ENCODE measurements at places on chromosomes 3 and 15.
A peak's percentile ranks its signal among the peaks of the same experiment; 100 is the strongest.

DNA sequence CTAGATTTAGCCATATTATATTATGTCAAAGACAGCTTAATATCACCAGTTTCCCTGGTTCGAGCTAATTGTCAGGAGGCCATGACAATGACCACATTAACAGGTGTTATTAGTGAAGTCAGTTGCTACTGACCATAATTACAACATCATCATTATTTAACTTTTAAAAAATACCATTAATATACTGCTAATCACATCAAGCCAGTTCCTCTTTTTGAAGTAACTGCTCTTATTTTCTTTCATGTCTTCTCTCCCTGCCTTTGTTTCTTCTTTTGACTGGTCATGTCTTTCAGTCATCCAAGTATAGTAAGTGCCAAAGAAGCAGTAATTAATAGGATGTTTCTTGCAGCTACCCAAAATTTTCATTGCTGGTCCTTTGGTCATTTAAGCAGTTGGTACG lies 61.6 kb downstream of the CMSS1 start:
- DNase-seq = no peak

DNA sequence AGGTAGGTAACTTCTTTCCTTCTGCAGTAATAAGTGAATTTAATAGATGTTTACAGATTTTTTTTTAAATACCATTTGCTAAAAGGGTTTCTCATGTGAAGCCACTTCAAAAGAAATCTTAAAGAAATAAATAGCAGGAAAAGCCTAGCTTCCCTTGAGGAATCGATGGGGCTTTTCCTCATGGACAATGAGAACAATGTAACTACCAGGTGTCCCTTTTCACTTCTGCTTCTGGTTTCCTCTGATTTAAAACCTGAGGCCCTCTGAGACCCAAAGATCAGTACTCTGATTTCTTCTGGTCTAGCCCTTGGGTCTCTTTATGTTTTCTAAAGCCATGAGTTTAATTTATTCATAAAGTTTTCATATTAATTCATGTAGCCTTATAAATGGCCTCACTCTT lies 13.1 kb upstream of the TMEM42 start:
- no peak for DNase-seq

- no peak for DNase-seq
Observed at GRCh38 chr3:73036694-73037591, 24.5 kb upstream of the EBLN2 start.

GRCh38 chr3:126944089-126944965 lies 38.6 kb upstream of the PLXNA1 start:
- DNase-seq = no peak

- DNase-seq = no peak
Observed at GRCh38 chr3:64028754-64029153, 5.5 kb upstream of the PSMD6 start.

GRCh38 chr3:58202917-58203360 lies 7.8 kb downstream of the DNASE1L3 start:
- no peak for DNase-seq

DNA sequence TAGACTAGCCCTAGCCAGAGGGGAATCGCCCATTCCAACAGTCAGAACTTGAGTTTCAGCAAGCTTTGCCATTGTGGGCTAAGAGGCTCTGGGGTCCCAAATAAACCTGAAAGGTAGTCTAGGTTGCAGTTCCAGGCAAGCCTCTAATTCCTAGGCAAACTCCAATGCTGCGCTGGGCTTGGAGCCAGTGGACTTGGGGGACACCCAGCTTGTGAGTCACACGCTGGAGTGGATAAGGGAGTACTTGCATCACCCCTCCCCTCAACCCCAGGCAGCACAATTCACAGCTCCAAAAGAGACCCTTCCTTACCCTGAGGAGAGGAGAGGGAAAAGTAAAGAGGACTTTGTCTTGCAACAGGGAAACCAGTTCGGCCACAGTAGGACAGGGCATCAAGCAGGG lies 105.2 kb upstream of the DPPA4 start:
- no peak for DNase-seq

- no peak for DNase-seq
Observed at GRCh38 chr3:108235290-108235689, 13.1 kb upstream of the IFT57 start.

DNA sequence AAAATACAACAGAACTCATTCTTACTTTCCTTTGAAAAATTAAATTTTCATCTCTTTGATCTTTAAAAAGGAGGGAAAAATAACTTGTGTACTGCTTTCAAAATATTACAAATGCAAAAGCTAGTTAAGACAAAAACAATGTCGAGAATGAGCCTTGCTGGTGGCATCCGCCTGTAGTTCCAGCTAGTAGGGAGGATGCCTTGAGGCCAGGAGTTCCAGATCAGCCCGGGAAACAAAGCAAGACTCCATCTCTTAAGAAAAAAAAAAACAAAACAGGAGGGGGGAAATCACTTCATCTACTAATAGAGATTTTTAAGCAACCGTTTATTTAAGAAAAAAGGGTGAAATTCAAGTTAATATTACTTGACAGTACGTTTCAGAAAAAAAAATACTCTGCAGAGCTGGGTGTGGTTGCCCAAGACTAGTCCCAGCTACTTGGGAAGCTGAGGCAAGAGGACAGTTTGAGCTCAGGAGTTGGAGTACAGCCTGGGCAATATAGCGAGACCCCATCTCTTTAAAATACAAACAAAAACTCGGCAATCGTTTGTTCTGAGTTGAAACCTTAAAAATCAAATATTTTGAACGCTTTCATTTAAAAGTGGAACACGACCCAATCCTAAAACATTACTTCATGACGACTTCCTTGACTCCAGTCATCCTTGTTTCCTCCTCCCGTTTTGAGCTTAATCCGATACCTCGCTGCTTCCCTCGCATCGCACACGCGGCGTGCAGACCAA lies 1.2 kb downstream of the KPNA1 start:
- no peak for DNase-seq

- DNase-seq = no peak
Observed at GRCh38 chr3:42674146-42674545, 11.2 kb upstream of the KLHL40 start.

DNA sequence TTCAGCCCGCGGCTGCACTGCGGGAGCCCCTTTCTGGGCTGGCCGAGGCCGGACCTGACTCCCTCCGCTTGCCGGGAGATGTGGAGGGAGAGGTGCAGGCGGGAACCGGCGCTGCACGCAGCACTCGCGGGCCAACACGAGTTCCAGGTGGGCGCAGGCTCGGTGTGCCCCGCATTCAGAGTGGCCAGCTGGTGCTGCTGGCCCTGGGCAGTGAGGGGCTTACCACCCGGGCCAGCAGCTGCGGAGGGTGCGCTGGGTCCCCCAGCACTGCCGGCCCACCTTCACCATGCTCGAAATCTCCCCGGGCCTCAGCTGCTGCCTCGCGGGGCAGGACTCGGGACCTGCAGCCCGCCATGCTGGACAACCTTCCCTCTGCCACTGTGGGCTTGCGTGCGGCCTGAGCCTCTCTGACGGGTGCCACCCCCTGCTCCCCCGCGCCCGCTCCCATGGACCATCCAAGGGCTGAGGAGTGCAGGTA lies 733.5 kb upstream of the CCDC54 start:
- no peak for DNase-seq

DNA sequence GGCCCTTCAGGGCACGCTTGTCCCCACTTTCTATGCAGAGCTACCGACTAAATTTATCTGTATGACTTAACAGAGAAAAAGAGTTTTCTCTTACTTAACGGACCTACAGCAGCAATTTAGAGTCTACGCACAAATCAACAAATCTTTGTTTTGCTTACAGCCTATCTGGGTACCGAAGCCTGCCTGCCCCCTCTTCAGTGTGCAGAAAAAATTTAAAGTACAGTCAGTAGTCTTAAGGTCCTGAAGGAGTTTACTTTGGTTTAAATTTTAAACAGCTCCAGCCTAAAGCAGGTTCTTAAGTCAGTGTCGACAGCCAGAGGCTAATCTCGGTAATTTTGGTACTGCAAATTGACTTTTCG lies 570 bp downstream of the SACM1L start:
- no peak for DNase-seq

DNA sequence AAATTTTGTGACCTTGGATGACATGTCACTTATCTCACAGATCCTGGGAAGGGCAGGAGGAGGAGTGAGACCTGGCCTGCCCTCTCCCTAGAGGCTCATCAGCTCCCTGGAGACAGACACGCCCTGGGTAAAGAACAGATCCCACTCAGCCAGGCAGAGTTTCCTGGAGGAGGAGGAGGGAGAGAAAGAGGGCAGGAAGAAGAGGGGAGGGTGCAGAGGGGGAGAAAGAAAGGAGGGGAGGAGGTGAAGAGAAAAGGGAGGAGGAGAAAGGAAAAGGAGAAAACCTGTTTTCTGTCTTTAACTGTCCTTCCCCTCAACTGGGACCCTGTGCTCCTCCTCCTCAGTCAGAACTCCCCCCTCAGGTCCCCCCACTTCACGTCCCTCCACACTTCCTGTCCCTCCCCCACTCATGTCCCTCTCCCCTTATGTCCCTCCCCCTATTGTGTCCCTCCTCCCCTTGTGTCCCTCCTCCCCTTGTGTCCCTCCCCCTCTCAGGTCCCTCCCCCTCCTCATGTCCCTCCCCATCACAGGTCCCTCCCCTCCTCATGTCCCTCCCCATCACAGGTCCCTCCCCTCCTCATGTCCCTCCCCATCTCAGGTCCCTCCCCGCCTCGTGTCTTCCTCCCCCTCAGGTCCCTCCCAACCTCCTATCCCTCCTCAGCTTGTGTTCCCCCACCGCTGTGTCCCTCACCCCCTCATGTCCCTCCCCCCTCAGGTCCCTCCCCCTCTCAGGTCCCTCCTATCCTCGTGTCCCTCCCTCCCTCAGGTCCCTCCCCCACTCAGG lies 52.3 kb upstream of the CGNL1 start:
- DNase-seq = peak; percentile 84

DNA sequence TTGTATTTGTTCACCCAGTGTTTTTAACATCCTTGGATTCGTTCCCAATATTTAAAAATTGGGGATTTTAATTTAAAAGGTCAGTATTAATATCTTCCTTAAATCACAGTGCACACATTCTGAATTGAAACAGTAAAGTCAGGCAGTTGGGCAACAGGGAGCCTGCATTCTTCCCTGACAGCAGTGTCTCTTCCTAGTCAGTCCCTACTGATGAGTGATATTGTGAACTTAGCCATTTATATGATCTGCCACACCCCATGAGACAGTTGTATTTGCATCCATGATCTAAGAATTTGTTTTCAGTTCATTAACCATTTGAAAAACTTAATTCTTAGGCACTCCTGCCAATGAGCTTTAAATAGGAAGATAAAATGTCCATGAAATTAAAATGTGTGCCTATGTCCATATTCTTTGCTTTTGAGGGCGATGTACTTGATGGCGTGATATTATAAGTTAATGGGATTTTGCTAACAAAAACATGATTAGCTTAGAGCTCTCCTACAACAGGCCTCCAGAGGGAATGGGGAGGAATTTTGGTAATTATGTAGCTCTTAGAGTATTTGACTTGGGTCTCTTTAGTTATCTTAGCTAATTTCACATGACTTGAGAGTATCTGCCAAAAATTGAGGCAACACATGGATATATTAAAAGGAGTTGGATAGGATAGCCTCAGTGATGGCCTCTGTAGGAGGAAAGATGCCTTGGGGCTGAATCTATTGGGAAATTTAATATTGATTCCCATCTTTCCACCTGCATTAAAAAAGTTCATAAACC lies 219.3 kb downstream of the PTPRG start:
- DNase-seq = no peak

GRCh38 chr3:134291319-134292254 lies 40.9 kb upstream of the RYK start:
- no peak for DNase-seq

GRCh38 chr3:26845194-26845593 lies 222.6 kb downstream of the LRRC3B start:
- no peak for DNase-seq

DNA sequence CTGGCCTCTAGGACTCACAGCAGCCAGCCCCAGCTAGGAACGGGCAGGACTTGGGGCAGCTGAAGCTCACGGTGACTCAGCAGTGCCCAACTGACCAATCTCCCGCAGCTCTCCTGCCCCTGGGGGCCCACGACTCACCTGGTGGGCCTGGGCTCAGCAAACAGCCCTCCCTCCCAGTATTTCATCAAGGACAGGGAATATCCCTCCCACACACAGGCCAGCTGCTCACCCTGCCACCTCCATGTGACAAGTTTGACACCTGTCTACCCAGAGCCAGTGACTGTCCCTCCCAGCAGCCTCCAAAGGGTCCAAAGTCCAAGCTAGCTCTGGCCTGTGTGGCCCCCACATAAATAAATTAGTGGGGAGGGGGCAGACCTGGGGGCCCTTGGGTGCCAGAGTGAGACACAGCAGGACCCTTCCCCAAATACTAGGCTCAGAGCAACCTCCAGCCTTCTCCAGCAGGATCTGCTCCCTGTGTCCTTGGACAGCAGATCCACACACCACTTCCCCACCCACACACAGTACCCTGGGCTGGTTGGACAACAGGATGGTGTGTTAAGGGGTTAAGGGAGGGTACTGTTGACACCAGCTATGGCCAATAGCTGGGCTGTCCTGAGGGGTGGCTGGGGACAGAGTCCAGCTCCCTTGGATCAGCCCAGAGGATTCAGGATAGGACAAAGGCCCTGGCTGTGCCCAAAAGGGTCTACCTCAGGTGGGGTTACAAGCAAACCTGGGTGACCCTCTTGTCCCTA lies 4.3 kb downstream of the GNAT1 start:
- no peak for DNase-seq

- DNase-seq = no peak
Observed at GRCh38 chr3:138971766-138972320, 24.8 kb downstream of the FOXL2NB start.

DNA sequence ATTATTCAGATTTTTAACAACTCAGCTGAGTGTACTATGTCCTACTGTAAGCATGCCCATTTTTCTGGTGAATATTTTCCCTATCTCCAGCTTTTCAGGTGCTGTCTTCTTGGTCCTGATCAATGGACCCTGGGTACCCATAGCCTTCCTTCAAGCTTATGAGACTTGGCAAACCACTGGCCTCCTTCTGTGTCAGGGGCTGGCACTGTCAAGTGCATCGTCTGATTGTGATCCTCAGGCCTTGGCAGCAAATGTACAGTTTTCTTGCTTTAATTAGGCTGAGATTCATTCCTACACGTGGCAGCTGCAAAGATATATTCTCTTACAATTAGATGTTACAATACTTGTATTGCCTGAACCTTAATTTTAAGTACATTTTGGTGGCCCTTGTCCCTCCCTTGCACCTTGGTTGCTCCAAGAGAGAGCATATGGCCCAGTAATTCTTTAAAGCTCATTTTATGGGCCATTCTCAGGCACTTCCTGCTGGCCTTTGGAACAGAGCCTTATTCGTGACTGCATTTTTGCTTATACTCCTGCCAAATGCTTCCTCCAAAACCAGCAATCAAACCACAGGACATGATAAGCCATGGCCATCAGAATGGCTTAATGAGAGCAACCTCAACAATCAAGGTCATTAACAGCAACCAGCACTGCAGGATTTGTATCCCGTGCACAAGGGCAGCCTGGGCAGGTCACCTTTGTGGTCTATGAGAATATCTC lies 179.9 kb downstream of the CNTN6 start:
- DNase-seq = no peak

DNA sequence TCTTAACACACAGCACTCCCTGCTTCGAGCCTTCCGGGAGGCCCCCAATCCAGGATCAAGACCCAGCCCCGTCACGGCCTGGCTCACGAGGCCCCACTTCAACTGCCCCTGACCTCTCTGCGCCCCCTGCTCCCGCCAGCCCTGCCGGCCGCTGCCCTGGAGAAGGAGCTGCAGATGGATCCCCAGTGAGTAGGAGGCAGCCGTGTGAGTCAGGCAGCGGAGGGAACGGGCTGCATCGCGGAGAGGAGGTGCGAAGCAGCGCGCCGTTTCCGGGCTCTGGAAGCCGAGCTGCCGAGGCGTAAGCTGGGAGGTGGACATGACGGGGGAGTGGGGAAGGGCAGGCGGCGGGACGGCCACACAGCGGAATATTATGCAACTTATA lies 133.4 kb downstream of the TPRA1 start:
- peak; percentile 39 for DNase-seq

GRCh38 chr3:87052499-87053260 lies 61.7 kb upstream of the VGLL3 start:
- DNase-seq = no peak

Measured in NCI-H774 (cell line).